ENCODE measurements at places on chromosomes 1 and 21.

DNA sequence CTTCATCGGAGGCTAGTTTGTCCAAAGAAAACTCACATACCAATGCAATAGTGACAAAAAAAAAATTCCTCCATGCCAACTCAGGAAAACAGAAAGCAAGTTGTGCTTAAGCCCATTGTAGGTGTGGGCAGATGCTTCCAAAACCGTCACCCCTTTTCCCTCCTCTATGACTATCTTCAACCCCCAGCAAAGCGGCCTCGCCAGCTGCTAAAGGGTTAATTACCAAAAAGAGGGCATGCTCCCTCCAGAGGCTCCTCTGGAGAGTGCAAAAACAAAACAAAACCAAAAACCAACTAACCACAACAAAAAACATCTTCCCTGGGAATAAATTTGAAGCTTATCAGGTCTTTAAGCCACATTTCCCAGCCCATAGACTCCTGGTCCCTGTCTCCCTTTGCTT is 1.2 kb downstream of the LMOD1 start:
- no peak for DNase-seq

DNA sequence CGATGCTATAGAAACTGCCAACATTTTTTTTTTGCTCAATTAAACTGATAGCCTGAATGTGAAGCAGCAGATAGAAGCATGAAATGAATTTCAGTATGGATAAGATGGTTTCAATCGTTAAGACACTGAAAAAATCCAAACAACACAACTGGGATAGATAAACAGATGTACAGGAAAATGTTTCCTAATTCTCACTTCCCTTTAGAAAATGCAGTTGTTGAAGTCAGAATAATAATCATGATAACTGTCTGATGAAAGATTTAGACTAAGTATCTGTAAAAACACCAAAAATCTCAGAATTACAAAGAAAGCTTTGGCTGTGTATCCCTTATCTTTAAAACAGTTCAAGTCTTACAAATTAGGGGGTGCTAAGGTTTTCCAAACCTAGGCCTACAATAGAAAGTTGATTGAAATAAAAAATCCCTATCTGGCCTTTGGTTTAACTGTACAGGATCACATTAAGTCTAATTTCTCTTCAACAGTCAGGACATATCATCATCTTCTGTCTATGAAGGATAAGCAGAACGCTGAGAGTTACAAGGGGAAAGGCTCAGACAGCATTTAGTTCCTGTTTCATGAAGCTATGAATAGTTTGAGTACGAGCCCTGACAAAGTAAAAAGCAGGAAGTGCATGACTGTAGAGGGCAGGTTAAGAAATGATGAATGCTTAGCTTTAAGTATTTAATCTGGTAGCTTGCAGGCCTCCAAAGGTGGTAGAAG is 203.2 kb downstream of the APP start:
- no peak for DNase-seq

DNA sequence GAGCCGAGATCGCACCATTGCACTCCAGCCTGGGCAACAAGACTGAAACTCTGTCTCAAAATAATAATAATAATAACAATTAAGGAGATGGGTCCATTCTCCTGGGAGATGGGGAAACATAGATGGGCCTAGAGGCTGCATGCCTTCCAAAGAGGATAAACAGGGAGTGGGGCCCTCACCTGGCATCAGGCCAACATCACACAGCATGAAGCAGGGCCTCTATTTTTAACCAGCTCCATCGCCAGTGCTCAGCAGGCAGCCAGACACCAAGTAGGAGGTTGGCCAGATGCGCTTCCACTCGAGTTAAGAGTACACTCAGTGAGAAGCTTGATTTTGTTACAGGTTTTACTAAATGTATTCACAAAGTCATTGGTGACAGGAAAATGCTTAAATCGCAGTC is 352.0 kb downstream of the RRAGC start:
- no peak for DNase-seq

GRCh38 chr1:22552021-22552420 is 11.3 kb upstream of the EPHA8 start:
- DNase-seq = no peak

GRCh38 chr1:113859478-113860175 is 11.9 kb downstream of the PTPN22 start:
- no peak for DNase-seq

DNA sequence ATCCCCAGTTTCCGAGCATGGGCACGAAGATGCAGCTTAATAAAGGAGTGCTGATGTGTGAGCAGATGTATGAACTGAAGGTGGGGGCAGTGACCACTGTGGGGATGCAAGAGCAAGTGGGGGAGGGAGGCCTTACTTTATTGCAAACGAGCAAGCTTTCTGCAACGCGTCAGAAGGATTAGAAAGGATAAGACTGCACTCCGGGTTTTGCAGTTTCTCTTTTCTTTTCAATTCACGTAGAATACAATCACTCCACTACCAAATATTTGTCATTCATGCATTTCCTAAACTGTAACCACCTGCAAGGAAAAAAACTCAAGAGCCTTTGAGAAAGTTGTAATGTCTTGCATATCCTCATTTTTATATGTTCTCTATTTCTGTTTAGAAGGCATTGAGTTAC is 4.3 kb upstream of the OR2C3 start:
- DNase-seq = no peak

Measured in BJ (cell line).